ENCODE measurements at places on chromosomes 5 and 9.

DNA sequence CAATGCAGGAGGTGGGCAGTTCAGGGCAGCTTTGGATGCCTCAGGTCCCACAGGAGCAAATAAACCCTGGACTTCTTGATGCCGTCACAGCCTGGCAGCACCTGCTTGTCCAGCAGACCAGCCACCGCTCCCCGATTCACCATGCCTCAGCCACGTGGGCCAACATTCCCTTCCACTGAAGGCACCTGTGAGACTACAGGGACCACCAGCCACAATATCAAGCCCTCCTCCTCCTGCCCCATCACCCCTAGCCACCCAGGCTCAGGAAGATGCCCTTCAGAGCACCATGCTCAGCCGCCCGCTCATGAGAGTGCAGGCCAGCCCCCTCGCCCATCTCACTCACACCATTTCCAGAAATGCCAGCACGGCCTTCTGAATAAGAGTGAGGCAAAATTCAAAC, 234.7 kb downstream of the SYK start:
- no peak for DNase-seq

DNA sequence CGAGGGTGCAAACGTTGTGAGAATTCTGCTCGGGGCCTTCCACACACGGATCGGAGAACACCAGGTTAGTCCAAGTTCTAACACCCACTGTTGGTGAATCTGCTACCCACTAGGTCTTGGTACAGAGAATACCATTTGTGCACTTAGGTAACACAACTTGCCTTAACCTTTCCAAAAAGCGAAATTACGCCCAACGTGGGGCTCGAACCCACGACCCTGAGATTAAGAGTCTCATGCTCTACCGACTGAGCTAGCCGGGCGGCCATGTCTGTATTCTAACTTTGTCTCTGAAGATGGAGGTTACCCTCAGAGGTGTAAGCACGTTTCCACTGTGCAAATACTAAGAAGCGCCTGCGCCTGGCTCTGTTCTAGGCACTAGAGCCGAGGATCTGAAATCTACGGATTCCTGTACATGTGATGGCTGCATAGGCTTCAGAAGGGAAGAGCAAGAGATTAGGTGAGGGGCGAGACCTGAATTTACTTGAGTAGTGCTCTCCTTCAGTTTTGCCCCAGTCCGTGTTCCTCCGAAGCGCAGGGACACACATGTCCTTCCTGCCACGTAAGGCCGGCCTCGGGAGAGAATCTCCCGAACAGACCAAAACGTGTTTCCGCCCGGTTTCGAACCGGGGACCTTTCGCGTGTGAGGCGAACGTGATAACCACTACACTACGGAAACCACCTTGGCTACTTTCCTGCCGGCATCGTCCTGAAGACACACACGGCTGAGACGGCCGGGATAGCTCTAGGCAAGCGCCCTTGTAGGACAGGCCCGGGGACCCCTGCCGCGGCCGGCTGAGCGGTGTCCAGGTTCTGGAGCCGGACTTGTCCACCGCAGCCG, 1.1 kb upstream of the TRIM41 start:
- DNase-seq = peak; percentile 98

DNA sequence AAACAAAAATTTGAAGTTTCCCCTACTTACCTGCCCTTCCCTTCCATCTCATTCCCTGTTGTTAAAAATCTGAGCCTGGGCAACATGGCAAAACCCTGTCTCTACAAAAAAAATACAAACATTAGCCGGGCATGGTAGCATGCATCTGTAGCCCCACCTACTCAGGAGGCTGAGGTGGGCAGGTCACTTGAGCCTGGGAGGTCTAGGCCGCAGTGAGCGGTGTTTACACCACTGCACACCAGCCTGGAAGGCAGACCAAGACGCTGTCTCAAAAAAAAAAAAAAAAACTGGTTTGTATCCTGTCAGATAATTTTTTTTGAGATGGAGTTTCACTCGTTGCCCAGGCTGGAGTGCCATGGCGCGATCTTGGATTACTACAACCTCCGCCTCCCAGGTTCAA, 16.3 kb upstream of the REEP5 start:
- DNase-seq = no peak

DNA sequence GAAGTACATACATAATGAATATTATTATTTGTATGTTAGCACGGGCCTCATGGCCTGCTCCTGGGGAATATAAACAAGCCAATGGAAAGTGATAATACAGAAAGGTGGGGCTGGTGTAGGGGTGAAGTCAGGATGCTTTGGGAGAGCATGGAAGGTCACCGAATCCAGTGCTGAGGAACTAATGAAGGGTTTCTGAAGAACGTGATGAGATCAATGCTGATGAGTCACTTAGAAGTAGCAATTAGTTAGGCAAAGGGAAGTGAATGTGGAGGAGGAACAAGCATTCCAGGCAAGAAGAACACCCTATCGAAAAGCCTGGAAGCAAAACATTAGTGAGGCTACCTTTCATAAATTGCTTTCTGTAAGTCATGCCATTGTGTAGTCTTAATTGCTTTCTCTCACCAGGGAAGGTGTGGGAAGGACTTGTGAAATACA, 2.1 kb downstream of the ANXA1 start:
- DNase-seq = no peak

- DNase-seq = no peak
Observed at GRCh38 chr9:107933516-107933915, 443.9 kb upstream of the KLF4 start.

- DNase-seq = no peak
Observed at GRCh38 chr5:59036274-59036961, 453.5 kb downstream of the RAB3C start.

DNA sequence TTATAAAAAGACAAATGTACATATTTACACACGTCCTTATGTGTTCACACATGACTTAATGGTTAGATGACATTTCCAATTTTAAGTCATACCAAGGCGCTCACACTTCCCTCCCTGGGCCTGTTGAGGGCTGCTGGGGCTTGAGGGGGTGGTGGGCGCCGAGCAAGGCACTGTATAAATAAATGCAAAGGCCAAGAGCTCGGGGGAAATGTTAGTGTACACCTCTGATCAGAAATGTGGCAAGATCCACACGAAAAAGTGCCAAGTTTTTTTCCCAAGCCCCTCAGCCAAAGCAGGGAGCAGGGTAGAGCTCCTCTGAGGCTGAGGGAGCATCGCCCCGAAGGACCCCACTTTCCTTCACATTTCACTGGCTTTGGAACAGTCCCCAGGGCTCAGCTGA, 7.5 kb downstream of the IRF1 start:
- DNase-seq = no peak

DNA sequence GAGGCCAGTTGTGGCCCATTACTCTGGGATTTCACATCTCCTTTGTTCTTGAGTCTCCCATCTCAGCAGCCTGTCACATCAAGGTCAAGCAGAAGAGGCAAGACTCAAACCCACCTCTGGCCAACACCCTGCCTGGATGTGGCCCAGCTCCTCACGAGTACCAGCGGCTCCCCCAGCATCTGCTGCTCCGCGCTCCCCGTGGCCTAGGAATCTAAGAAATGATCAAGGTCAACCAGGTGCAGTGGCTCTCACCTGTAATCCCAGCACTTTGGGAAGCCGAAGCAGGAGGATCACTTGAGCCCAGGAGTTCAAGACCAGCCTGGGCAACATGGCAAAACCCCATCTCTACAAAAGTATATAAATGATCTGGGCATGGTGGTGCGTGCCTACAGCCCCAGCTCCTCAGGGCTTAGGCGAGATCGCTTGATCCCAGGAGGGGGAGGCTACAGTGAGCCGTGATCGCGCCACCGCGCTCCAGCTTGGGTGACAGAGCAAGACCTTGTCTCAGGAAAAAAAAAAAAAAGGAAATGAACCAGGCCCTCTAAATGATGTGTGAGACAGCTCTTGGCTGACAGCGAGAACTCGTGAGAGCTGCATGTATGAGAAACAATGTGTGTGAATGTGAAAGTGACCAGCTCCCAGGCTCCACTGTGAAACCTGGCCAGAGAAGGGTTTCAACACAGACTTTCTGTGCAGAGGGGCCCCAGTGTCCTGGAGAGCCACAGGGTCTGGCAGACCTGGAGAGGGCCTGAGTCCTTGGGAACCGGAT, 61.6 kb upstream of the ANGPTL2 start:
- DNase-seq = no peak

DNA sequence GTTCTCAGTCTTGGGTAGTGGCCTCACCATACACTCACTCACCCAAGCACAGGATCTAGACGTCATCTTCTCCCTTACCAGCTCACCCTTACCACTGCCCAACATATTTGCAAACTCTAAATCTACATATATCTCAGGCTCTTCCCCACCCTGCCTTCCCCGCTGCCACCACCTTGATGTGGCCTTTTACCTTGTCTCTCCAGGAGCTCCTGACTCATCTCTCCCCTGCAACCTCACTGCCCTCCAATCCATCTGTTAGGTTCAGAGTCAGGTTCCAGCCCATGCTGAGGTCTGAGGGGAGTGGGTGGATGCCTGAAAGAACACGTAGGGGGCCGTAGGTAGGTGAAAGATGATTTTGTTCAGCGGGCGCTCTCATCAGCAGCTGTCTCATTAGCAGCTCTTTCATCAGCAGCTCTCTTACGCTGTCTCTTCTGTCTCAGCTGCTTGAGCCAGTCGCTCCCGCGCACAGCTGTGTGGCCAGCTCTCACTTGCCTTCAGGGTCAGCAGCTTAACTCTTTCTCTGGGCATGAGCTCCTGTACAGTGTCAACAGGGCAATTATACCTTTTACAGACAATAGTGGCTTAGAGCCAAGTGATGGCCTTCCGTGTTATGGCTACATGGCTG, 23.1 kb upstream of the CKMT2 start:
- DNase-seq = no peak

DNA sequence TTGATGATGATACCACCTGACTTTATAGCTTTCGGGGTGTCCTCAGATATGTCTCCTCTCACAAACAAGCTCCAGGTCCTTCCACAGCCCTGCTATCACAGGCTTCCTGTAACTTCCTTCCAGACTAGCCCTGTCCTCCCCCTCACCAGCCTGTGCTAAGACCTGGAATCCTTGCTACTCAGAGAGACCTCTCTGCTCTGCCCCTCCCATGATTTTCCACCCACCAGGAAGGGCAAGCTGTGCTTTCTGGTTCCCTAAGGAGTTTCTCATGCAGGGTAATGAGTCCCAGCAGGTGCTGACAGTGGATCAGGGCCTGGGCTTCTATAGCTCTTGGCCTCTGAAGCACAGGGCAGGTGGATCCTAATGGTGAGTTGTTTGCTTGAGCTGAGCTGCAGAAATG, 86.9 kb downstream of the AOPEP start:
- DNase-seq = no peak

Measured in stimulated activated CD8-positive, alpha-beta memory T cell treated with anti-CD3 and anti-CD28 coated beads, Interleukin-4, amount 100 ng/mL, for 1 hour (primary cell).